CD4-positive, alpha-beta T cell treated with Interleukin-1 beta for 1 hour (primary cell): ENCODE measurements at places on chromosomes 2 and 18.

DNA sequence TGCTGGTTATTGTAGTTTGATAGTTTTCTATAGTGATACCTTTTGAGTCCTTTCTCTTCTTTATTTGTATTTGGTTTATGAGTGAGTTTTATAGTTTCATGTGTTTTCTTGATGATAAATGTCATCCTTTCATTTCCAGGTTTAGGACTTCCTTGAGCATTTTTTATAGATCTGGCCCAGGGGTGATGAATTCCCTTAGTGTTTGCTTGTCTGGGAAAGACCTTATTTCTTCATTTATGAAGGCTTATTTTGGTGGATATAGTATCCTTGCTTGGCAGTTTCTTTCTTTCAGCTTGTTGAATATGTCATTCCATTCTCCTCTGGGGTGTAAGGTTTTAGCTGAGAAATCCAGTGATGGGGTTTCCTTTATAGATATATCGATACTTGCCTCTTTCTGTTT lies 53.9 kb downstream of the OTX1 start:
- DNase-seq = no peak

GRCh38 chr2:155965415-155966063 lies 367.0 kb downstream of the NR4A2 start:
- no peak for DNase-seq

- no peak for DNase-seq
These were observed 150.9 kb upstream of the KCNH7 start for GRCh38 chr2:162989507-162989906.

GRCh38 chr18:35778850-35779627 lies 193.4 kb upstream of the RMP24 start:
- DNase-seq = no peak

GRCh38 chr2:197170208-197170607 lies 140.4 kb downstream of the ANKRD44 start:
- no peak for DNase-seq

GRCh38 chr2:59594671-59595222 lies 958.7 kb downstream of the BCL11A start:
- no peak for DNase-seq

DNA sequence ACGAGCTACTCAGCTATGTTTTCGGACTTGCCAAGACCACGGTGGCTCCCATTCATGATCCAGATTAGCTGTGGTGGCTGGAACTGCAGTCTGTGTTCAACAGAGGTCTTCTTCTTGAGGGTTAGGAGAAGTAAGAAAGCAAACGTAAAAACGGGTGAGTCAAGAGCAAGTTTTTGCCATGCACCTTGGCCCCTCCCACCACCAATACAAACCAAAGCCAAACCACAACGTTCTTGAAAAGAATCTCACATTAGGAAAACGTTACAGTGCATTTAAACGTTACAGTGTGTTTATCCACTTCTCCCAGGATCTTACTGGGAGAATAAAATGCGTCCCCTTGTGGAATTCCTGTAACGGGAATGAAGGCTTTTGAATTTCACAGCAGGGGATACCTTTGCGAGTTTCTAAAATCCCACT lies 725 bp downstream of the FBXO48 start:
- peak; percentile 67 for DNase-seq

DNA sequence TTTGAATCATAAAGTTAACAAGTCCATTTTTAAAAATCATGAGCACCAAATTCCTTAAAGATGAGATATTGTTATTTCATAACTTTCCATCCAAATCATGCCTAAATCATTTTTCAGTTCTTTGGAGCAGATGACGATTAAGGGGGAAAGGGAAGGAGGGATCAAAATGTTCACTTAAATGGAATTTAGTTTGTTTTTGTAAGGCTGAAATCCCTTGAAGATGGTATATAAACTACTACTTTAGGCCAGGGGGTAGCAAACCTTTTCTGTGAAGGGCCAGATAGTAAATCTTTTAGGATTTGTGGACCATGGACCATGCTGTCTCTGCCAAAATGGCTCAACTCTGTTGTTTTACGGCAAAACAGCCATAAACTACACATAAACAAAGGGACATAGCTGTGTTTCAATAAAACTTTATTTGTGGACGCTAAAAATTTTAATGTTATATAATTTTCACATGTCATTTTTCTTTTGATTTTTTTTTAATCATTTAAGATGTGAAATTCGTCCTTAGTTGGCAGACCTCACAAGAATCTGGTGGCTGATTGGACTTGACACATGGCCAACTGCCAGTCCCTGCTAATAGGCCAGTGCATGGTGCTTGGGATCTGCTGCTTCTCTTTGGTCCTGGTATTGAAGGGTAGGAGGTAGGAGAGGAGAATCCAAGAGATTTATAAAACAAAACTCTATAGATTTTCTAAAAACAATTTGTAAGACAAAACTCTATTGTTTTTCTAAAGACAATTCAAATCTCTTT lies 52.0 kb upstream of the RTN4 start:
- no peak for DNase-seq

DNA sequence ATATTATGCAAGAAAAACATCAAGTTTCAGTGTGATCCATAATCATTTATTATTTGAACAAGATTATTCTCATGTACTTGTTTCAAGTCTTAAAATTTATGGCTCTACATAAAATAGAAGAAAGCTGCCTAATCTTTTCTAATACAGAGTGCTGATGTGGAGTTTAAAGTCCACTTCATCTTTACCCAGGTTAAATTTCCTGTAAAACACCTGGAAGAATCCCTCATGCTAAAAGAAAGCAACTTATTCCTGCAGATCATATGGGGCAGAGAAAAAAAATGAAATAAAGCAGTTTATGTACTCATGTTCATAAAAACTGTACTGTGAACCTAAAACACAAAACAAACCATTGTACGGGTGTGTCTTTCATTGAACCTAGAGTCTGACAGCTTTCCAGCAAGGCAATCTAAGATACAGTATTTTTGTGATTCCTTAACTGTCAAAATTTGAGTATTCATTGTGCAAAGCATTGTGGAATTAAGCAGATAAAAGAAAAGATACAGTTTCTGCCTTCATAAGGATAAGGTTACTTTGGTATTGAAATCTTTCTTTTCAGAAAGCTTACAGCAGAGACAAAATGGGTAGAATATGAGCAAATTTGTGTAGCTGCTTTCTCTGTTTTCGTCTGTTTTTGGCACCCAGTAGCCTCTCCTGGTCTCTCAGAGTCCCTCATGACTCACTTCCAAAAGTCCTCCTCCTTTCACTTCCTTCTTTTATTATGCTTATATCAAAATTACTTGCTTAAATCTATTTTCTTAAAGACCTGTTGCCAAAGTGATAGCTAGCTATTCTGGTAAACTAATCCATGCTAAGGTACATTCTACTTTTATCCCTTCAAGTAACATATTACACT lies 26.9 kb upstream of the GLS start:
- DNase-seq = no peak

DNA sequence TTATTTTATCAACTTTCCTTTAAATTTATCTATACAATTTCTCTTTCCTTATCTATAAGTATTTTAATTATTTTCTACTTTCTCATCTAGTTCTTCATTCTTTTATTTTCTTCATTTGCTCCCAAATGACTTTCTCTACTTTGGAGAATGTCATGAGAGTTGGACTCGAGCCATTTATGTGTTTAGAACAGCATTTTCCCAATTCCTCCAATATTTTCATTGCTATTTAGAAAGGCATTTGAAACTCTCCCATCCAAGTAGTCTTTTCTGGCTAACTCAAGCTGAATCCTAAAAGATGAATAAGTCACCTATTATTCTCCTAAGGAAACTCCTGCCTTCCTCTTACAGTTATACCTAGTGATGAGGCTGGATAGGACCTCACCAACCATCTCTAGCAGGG lies 15.8 kb upstream of the FEZ2 start:
- DNase-seq = no peak

- no peak for DNase-seq
These were observed 909.4 kb upstream of the GYPC start for GRCh38 chr2:125746321-125747164.

DNA sequence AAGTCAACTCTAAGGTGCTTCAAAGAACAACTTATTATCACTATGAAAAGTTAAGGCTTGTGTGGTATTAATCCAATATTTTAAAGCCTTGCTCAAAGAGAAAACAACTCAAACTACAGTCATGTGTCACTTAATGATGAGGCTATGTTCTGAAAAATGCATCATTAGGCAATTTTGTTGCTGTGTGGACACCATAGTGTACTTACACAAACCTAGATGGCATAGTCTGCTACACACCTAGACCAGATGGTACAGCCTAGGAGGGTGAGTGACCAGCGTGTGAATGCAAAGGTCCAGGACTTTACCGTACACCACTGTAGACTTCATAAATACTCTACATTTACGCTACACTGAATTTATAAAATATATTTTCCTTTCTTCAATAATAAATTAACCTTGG lies 3.0 kb downstream of the MBOAT2 start:
- no peak for DNase-seq

DNA sequence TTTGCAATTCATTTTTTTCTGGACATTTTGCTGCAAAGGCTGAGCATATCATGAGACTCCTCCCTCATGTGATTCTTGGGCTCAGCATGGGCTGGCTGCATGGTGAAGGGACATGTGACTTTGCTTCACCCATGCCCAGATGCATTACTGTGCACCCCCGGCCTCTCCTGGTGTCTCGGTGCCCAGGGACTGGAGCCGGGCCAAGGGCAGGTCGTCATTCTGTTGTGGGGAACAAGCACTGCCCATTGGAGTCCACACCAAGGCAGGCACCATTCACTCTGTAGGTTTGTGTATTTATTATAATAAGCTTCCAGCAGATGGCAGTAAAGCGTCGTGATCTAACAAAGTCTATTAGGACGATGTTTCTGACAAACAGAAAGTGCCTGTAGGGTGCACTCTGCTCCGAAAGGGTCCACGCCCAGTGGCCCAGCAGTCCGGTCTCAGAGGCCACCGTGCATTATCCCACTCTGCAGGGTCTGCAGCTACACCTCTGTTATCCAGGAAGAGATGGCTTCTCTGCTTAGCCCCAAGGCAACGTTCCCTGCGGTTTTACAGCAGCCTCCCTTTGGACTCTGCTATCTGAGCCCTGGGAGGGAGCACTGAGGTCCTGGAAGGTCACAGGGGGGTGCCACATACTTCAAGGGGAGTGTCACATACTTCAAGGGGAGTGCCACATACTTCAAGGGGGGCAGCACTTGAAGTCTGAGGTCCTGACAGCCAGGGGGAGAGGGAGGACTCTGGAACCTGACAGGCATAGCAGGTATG lies 219.6 kb downstream of the TSN start:
- peak; percentile 25 for DNase-seq

GRCh38 chr2:20796374-20796791 lies 26.5 kb downstream of the LDAH start:
- DNase-seq = no peak

DNA sequence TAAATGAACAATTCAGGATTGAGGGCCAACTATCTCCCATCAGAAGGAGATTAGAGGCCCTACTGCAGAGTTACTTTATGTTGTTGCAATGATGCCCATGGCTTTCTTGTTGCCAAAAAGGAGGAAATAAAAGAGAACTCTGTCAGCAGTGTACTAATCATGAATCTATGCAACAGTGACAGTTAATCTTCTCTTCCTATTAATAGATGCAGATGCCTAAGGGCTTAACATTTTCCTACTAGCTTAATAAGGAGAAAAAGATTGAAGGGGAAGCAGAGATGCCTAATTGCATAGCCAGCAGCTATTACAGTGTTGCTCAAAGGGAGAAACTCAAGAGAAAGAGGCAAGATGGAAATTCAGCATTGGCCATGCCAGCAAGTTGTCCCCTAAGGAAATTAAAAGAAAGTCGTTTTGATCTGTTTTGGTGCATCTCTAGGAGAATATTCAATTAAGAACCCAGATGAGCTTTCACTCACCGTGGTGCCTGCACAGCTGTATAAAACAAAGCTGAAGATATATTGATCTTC lies 107.1 kb upstream of the KCNJ3 start:
- no peak for DNase-seq

DNA sequence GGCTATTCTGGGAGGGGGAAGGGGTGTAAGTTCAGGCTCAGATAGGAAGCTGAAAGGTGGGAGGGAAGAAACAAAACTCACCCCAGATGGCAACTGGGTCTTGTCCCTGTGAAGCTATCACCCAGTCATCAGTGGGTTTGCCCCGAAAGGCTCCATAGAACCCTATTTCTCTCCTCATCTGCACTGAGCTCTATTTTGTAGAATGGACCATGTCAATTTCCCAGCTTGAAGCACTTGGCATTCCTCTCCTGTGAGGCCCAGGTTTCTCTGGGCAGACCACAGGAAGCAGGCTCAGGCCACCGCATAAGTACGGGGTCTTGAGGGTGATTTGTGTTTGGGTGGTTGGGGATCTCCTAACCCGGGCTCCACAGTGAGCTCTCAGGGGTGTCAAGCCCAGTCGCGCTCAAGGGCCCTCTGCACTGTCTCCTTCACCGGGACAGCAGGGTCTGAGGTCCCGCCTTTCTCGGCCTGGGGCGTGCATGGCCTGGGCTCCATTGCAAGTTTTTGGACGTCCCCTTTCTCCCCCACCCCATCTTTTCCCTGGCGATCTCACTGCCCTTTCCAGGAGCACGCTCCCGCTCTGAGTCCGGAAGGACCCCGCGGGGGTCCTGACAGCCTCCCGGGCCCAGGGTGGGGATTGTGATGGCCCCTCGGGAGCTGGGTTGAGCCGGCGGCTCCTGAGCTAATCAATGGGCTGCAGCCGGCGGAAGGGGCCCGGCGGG lies 27.3 kb upstream of the NOTO start:
- no peak for DNase-seq
